ENCODE measurements at places on chromosomes 2 and 18.
A peak's percentile ranks its signal among the peaks of the same experiment; 100 is the strongest.

- DNase-seq: peak; percentile 25
Observed at GRCh38 chr2:17800219-17800618, 16.0 kb upstream of the MSGN1 start.

- DNase-seq: no peak
Observed at GRCh38 chr2:240387669-240388358, 47.6 kb upstream of the GPC1 start.

- no peak for DNase-seq
Observed at GRCh38 chr2:47984041-47984440, 77.7 kb upstream of the FBXO11 start.

DNA sequence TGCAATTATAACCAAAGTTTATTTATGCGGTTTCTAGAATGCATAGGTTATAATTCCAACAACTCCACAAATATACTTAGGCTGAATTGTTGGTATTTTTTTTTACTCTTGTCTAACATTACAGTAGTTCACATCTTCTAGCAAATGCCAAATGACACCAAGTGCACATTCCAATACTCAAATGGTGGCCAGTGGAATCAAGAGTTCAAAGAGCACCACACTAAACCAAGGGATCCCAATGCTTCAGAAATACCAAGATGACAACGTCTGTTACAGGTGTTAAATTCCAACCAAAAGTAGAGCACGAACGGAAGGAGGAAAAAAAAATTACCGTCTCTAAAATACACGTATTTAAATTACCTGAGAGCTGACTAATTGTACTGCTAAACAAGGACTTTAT, 136.2 kb downstream of the TMEM247 start:
- DNase-seq: no peak

GRCh38 chr2:205706769-205707381, 24.6 kb downstream of the NRP2 start:
- DNase-seq: peak; percentile 87

- no peak for DNase-seq
Observed at GRCh38 chr18:22594155-22594690, 176.5 kb upstream of the CTAGE1 start.

DNA sequence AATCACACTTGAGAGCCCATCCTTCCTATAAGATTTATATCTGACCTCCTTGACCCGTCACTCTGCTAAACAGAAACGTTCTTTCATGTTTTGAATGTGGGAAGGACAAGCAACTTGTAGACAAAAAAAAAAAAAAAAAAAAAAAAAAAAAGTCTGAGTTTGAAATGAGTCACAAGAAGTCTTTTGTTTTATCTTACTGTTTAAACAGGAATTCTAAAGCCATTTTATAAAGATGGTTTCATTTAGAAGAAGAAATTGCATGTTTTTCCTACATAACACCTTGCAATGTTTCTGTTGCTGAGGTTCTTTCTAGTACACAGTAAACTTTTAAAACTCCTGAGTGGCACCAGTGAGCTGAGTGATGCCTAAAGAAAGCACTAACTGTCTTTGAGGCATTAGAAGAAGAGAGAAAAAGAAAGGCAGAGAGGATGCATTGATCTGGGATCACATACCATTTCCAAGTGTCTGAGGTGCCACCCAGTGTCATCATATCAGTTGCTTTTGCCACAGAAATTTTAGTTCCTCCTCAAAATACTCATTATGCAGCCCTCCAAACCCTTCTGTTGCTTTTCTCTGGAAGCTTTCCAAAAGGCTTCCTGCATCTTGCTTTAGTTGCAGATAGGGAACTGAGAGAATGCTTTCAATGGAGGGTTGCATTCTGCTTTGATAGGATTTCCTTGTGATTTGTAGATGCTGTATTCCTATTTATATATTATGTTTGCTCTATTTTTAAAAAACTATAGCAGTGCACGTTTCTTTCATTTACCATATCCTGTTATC, 69.1 kb downstream of the ACVR2A start:
- DNase-seq: no peak

- peak; percentile 85 for DNase-seq
Observed at GRCh38 chr18:59268721-59269562, 4.3 kb downstream of the RAX start.

DNA sequence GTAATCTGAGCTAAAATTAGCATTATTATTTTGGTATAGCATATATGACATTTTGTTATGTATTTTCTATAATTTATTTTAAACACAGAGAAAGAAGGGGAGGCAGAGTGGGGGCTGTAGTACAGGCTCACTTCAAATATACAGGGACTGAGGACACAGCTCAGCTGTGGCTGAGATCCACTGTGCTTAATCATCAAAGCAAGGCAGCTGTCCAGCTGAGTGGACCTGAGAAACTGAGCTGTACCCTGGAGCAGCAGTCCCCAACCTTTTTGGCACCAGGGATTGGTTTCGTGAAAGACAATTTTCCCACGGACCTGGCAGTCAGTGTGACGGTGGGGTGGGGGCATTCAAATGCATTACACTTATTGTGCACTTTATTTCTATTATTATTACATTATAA, 687.2 kb downstream of the RNF144A start:
- DNase-seq: no peak

- DNase-seq: peak; percentile 29
Observed at GRCh38 chr2:36356298-36356989, 866 bp downstream of the CRIM1 start.

- DNase-seq: no peak
Observed at GRCh38 chr2:141947396-141948114, 183.3 kb downstream of the LRP1B start.

DNA sequence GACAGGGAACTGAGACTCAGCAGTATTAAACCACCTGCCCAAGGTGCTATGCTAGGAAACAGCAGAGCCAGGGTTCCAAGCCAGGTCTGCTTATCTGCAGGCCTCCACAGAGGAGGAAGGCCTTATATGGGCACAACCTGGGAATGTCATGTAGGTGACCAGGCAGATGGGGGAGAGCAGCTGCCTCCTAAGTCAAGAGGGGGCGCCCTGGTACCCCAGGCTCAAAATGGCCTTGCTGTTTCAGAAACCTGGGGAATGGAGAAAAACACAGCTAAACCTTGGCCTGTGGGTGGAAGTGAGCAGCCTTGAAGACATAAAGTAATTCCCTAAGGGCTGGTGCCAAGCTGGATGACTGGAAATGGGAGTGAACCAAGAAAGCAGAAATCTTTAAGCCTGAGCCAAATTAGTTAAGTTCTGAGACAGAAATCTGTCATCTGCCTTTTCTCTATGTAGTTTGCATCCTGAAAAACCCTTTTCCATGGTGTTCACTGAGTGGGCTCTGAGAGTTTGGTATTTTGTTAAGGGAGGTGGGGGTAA, 79.1 kb downstream of the MAPK4 start:
- peak; percentile 66 for DNase-seq

DNA sequence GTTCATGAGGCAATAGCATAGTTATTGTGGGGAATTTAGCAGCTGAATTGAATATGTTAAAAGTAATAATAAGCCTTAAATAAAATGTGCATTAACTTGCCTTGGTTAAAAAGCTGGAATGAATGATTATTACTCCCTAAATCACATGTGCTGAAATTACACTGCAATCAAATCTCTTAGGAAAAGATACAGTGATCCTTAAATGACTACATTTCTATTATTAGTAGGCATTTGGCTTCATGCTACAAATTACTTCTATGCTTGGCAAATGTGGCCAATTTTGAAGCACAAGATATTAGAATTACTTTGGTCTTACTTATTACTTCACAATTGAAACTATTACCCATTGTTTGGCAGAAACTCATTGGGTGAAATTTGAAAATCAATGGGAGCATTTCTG, 5.4 kb downstream of the RND3 start:
- no peak for DNase-seq

DNA sequence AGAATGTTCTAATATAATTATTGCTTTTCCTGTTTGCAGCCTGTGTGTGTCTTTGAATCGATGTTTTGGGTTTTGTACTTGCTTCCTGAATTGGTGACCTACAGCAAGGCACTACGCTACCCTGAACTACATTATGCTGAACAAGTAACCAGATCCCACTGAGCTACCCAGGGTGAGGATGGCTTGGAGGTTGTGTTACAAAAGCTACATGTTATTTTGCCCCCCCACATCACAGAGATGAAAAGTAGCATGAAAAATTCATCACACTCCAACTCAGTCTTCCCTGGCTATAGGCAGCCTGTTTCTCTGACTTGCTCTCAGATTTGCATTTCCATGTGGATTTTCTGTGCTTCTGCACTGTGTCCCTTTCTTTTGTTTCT, 162.1 kb downstream of the LDLRAD4 start:
- DNase-seq: no peak

GRCh38 chr2:144701259-144701658, 181.3 kb upstream of the ZEB2 start:
- DNase-seq: no peak

GRCh38 chr2:156192468-156192867, 140.1 kb downstream of the NR4A2 start:
- no peak for DNase-seq

GRCh38 chr2:240742602-240743095, 51.0 kb downstream of the AQP12A start:
- no peak for DNase-seq

- DNase-seq: no peak
Observed at GRCh38 chr2:235513984-235514626, 20.3 kb downstream of the AGAP1 start.

DNA sequence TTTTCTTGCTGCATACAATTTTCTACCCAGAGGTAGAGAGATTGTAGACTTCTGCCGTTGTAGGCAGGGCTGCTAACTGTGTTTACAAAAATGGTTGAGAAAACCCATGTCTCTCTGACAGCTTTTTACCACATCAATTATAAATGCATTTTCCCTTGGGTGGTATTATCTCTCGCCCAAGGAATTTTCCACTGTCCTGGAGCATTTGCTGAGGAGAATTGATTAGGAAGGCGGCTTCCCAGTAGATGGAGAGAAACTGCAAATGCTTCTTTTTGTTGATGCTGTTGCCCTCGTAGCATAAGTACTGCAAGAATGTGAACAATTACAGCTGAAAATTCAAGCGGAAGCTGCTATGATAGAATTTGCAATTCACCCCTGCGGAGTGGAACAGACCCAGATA, 1007.7 kb upstream of the KLHL29 start:
- no peak for DNase-seq

DNA sequence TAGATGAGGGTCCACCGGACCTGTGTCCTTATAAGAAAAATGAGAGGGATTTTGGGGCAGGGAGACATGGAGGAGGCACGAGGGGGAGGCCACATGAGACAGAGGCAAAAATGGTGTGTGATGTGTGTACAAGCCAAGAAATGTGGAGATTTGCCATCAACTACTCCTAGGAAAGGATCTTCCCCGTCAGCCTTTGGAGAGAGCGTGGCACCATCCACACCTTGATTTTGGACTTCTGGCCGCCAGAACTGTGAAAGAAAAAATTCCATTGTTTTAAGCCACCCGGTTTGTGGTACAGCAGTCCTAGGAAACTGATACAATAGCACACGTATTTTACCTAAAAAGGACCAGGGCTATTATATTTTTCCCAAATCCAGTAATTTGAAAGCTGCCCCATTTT, 829.0 kb upstream of the SALL3 start:
- no peak for DNase-seq

DNA sequence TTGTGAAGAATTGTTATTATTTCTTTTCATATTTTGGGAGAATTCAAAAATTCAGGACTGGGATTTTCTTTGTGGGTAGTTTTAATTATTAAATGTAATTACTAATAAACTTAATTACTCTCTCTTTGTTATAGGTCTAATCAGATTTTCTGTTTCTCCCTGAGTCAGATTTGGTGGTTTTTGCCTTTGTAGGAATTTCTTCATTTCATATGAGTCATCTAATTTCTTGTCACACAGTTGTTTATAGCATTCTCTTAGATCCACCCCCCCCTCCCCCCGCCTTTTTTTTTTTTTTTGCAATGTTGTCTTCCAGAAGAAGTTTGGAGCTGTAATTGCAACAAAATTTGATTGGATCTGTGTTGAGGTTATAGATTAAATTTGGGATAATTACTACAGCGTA, 26.0 kb upstream of the GALR1 start:
- no peak for DNase-seq

- DNase-seq: no peak
Observed at GRCh38 chr2:22855081-22855480, 529.9 kb upstream of the KLHL29 start.

DNA sequence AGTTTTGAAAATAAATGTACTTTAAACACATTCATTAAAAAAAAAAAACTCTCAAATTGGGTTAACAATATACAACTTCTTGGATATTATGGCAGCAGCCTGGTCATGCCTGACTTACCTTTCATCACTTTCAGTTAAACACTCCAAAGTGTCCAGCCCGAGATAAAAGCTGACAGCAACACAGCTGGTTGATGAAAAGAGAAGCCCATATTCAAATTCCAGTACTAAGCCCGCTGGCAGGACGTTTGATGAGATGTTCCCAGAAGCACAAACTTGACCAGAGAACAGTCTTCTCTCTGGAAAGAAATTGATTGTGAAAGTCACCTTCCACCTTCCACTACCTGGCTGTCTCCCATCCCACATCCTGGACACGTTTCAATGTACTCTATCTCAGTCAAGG, 586.3 kb downstream of the TDRD15 start:
- DNase-seq: no peak

DNA sequence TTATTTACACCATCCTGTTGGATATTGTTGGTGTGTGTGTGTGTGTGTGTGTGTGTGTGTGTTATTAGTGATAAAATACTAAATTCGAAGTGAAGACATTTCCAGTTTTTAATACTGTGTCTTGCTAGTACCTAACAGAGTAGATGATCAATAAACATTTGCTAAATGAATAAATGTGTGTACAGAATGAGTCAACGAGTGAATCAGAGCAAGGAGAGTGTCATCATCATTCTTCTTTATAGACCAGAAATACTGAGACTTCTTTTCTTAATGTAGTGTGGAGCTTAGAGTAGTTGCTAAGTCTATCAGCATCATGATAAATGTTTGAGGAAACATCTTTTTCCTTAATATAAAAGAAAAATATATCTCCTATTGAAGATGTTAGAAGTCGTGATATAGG, 169.7 kb upstream of the SATB2 start:
- DNase-seq: no peak

- DNase-seq: no peak
Observed at GRCh38 chr2:239910404-239910803, 114.7 kb downstream of the NDUFA10 start.

DNA sequence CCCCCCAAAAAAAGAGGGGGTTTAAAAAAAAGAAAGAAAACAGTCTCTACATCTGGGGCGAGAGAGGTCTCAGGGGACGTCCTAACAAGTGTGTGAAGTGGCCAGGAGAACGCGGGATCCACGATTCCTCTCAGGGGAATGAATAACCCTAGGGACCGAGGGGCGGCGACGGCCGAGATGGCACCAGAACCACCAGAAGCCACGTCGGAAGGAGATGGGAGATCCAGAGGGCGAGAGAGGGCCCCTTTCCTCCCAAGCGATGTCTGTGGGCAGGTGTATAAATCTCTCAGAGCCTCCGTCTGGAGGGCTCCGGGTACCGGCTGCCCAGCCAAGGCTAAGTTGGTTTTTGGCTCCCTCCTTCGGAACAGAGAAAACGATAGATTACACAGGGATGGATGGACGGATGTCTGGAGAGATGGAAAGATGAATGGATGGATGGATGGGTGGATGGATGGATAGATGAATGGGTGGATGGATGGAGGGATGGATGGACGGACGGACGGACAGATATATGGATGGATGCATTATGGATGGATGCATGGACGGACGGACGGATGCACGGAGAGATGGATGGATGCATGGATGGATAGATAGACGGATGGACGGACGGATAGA, 1.7 kb downstream of the EPHA4 start:
- peak; percentile 13 for DNase-seq

Data from NCI-H510A treated with DMSO at 0.1 percent for 48 hours (cell line).